ENCODE measurements at places on chromosomes 4 and X.
A peak's percentile ranks its signal among the peaks of the same experiment; 100 is the strongest.

- no peak for DNase-seq
Observed at GRCh38 chr4:11847167-11847566, 418.5 kb upstream of the HS3ST1 start.

- DNase-seq = peak; percentile 84
Observed at GRCh38 chr4:107930821-107931774, at the start of gene CYP2U1. CYP2U1 (plus strand) TSS chr4:107931549; CDS start chr4:107931644, 95 bp downstream.

DNA sequence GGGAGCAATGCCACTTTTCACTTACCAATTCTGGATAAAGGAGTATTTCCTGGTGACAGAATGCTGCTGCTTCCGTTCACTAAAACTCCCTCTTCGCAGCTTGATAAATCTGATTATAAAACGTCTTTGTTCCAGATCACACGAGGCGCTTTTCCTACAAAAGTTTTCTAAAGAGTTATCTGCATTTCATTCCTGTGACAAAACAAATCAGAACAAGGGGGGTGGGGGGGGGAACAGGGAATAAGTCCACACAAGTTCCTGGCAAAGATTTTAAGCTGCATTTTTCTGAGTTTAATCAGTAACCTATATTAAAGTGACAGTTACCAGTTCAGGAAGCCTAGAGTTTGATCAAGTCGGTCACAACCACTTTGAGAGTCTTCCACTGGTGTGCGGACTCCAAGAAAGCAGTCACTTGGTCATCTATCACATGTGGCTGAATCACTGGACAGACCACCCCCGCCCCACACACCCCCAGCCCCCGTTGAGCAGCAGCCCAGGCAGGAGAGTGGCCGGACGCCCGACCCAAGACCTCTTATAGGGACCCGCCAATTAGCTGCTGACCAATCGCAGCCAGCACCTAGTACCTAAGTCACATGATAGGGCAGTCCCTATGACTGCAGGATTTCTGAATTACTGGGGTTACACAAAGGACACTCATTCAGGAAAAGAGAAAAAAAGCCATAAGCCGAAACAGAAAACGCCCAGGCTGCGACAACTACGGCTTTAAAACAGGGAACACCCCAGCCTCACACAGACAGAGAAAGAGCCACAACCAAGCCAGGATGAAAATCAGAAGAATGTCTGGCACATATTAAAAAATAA is 569.3 kb upstream of the DIPK2B start:
- DNase-seq = no peak

DNA sequence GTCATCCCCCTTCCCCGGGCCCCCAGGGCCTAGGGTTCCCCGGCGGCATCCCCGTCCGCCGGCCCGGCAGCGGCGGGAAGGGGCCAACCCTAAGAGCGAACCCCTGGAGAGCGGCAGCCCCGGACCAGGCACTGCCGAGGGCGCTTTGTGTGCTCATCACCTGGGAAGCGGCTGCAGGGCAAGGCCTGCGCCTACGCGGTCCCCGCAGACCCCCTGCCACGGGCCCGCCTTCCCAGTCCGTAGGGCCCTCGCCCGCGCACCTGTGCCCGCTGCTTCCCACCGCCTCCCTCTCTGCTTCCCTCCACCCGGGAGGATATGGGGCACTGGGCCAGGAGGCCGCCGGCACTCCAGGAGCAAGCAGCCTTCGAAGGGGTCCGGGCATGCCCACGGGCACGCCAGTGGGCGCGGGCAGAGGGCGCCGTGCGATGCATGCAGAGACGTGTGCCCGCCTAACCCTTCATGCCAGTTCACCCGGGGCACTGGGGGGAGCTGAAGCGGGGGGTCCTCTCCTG is 2.6 kb downstream of the FLNA start:
- DNase-seq = no peak

- DNase-seq = no peak
Observed at GRCh38 chrX:39782276-39782675, 315.5 kb downstream of the BCOR start.

- DNase-seq = no peak
Observed at GRCh38 chrX:17703201-17703600, 34.1 kb upstream of the SCML1 start.

GRCh38 chr4:94228493-94229216 is 21.0 kb downstream of the SMARCAD1 start:
- no peak for DNase-seq

- peak; percentile 4 for DNase-seq
Observed at GRCh38 chr4:7426525-7427171, 8.1 kb downstream of the PSAPL1 start.

GRCh38 chr4:26039639-26040359 is 125.8 kb downstream of the SMIM20 start:
- no peak for DNase-seq

DNA sequence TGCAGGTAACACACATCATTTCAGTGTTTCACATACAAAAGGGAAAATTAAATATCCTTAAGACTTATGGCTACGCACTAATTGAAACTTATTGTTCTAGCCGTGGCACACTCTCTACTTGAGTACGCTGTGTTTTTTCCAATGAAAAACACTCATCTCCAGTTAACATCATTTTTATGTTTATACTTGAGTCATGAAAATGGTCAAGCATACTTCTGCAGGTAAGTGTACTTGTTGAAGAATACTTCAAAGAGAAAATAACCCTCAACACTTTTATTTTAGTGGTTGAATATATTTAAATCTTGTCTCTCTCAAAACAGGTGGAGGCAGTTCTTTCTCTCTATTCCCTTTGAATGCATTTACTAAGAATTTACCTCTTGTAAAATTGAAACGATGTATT is 538.7 kb upstream of the PCDH7 start:
- DNase-seq = no peak

GRCh38 chrX:19968276-19968675 is 22.6 kb downstream of the BCLAF3 start:
- DNase-seq = no peak

- DNase-seq = no peak
Observed at GRCh38 chrX:113743069-113743468, 840.8 kb upstream of the HTR2C start.

DNA sequence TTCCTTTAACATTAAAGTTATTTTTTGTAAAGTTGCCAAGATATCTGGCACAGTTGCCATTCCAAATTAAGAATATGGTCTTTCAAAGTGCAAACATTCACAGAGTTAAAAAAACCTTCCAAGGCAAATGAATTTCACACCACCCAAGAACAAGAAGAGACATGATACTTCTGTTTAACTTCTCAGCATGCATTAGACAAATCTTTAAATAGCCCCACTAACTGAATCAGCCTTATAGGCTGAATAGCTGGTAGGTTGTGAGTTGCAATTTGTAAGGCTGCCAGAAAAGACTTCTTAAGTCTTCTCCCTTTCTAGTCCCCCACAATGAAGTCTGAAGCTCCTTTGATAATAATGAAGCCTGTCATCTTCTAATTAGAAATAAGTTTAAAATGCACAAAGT is 95.6 kb downstream of the MAPK10 start:
- DNase-seq = no peak

DNA sequence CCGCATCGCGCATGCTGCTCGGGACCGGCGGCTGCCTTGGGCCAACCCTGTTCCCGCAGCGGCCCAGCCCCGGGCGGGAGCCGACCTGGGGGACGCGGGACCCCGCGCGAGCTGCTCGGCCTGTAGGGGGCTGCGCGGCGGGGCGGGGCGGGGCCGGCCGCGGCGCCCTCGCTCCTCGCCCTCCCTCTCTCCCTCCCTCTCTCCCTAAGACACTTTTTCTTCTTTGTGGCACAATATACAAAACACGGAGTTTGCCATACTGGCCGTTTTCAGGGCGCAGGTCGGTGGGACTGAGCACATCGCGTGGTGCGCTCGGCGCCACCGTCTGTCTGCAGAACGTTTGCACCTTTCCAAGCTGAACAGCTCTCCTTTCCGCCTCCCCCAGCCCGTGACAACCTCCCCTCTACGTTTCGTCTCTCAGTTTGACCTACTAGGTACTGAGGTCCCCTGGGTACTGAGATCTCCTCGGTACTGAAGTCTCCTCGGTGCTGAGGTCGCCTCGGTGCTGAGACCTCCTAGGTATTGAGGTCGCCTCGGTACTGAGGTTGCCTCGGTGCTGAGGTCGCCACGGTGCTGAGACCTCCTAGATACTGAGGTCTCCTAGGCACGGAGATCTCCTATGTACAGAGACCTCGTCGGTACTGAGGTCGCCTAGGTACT is 261.1 kb upstream of the PLCXD1 start:
- DNase-seq = peak; percentile 36
